ENCODE measurements at places on chromosomes 3 and 15. TPM values are rescaled to one million over a fixed set of nuclear protein-coding genes. Genes with fewer than 3 reads are reported as not detected.

DAZL gene
- total RNA-seq = not detected

BAHD1 gene
- 4.0 TPM for total RNA-seq

LMAN1L gene
- total RNA-seq = not detected

SLC28A2 gene
- total RNA-seq = not detected

SERPINI2 gene
- total RNA-seq = not detected

CCR2 gene
- total RNA-seq = not detected

P3H2 gene
- 11.1 TPM for total RNA-seq

POMGNT2 gene
- 17.9 TPM for total RNA-seq

CSPG4 gene
- total RNA-seq = 15.3 TPM

ROBO1 gene
- total RNA-seq = 98.5 TPM
